AML-193 (cell line): ENCODE measurements at places on chromosomes 7 and 10.

- DNase-seq, result peak; percentile 7
Observed at GRCh38 chr10:86139066-86139657, 227.4 kb downstream of the GRID1 start.

GRCh38 chr10:47457826-47458225 is 26.1 kb downstream of the ANXA8 start:
- DNase-seq, result no peak

DNA sequence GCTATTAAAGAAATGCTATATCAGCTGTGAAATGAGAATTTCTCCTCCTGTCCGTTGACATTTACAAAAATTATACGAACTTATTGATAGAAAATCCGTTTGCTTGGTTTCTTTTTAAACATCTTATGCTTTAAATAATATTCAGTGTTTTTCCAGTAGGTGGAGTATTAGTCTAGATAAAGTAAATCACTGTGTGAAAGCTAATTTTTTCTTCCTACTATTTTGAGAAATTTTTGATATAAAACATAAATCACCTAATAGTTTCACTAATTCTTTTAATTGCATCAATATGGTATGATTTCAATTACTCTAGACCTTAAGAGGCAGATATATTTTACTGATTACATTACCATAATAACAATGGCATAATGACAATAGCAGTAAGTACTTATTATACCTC is 335.2 kb upstream of the C7orf33 start:
- no peak for DNase-seq

DNA sequence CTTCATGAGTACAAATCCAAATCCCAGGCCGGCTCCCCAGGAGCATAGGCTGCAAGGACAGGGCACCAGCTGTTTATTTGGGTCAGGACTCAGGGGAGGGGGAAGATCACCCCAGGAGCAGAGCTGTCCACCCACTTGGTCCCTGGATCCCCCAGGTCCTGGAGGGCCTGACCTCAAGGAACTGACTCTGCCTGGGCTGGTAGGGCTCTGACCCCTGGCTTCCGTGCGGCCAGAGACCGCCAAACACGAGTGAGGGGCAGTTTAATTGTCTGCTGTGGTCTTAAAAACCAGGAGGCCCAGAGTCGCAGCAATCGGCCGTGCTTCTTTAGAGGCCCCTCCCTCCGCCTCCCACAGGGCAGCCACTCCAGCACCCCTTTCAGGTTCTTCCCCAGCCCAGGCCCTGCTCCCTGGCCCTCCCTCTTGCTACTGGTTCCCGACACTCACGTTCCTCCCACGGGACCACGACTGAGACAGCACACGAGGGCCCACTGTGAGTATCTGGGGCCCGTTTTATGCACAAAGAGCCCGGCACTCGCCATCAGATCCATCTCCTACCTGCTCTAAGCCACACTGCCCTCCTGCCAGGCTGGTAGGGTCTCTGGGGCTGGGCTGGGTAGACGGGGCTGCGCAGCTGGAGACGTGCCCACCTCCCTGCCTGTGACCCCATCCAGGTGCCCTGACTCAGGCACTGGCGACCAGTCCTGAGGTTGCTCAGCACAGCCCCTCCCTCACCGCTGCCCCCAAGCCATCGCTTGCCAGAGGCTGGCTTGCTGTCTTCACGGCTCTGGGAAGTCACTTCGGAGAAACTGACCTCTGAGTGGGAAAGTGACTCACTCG is 30.0 kb upstream of the CFAP46 start:
- no peak for DNase-seq

- DNase-seq, result no peak
Observed at GRCh38 chr10:43598446-43598845, 7.8 kb upstream of the ZNF485 start.

GRCh38 chr10:96414303-96414702 is 55.5 kb upstream of the OPALIN start:
- DNase-seq, result no peak

DNA sequence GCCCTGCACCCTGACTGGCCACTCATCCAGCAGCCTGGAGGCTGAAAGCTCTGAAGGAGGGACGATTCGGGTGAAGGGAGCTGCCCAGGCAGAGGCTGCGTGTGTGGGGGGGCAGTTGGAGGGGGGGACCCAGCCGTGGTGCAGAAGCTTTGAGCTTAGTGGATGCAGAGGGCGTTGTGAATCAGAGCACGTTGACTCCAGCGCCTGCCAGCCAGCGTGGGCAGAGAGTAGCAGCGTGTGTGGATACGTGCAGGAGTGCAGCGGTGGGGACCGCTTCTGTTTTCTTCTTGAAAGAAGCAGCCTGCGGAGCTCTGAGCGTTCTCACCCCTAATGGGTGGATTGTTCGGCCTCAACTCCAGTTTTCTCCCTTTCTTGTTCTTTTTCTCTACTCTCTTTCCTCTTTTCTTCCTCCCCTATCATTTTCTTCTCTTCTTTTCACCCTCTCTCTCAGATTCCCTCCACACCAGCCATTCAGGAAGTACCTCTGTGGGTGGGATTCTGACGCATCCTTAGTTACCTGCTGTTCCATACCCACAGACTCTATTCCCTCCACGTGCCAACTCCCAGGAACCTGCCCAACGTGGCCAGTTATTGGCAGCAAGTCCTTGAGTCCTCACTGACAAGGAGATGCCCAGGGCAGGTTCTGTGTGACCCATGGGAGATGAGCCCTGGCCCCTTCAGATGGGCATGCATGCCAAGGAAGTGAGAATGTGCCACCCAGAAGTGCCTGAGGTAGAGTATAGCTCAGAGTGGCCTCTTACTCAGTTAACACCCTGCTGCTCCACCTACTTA is 47.4 kb downstream of the SORCS3 start:
- no peak for DNase-seq

GRCh38 chr10:66842867-66843266 is 83.0 kb upstream of the LRRTM3 start:
- DNase-seq, result no peak
